ENCODE measurements at places on chromosomes 2 and 18.
A peak's percentile ranks its signal among the peaks of the same experiment; 100 is the strongest.

- DNase-seq = no peak
Observed at GRCh38 chr2:120566331-120567035, 169.2 kb upstream of the GLI2 start.

- DNase-seq = peak; percentile 12
Observed at GRCh38 chr2:50491541-50492476, 540.1 kb downstream of the NRXN1 start.

DNA sequence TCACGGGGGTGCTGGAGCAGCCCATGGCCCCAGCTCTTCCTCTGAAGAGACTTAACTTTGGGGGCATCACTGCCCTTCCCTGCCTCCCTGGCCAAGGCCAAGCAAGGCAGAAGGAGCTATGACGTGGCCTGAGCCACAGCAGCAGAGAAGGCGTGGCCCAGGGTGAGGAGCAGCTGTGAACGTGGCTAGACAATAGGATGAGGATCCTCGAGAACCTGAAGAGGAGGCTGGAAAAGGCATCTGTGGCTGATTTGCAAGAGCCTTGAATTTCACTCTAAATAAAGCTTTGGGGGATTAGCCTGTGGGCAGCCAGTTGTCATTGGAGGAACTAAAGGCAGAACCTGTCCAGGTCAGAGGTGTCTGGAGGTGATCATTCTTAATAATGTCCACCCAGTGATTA is 652.9 kb upstream of the ID2 start:
- DNase-seq = no peak

DNA sequence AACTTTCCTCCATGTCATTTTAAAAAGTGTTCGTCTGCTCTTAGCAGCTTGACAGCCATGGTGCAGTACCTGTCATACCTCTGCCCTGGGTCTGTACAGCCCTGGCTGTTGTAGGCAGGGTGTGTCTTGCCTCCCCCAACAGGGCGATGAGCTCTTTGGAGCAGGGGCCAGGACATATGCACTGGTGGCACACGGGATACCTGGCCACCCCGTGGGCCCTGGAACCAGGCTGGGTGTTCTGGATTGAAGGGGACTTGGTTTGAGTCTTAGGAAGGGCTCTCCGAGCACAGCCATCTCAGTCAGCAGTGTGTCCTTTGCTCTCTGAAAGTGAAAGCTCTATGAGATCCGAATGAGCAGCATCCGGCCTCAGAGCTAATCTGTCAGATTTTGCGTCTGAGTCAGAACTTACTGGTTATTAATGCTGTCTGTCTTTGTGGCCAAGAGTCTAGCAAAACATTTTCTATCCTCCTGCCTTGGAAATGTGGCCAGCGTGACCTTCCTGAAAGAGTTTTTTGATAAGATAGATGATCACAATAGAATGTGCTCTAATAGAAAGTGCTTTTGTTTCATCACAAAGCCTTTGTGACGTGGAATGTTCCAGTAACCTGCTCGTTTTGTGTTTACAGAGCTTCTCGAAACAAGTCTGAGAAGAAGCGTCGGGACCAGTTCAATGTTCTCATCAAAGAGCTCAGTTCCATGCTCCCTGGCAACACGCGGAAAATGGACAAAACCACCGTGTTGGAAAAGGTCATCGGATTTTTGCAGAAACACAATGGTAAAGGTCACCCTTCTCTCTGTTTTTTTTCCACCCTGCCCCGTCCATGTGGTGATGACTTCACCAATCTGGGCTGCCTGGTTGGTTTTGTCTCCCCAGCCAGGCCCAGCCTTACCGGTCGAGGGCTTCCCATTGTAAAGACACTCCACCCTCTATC is 77.3 kb upstream of the RPL31 start:
- no peak for DNase-seq

GRCh38 chr2:233250568-233250967 is 905 bp upstream of the ATG16L1 start:
- DNase-seq = no peak

GRCh38 chr2:22282220-22282619 is 1102.8 kb upstream of the KLHL29 start:
- no peak for DNase-seq

DNA sequence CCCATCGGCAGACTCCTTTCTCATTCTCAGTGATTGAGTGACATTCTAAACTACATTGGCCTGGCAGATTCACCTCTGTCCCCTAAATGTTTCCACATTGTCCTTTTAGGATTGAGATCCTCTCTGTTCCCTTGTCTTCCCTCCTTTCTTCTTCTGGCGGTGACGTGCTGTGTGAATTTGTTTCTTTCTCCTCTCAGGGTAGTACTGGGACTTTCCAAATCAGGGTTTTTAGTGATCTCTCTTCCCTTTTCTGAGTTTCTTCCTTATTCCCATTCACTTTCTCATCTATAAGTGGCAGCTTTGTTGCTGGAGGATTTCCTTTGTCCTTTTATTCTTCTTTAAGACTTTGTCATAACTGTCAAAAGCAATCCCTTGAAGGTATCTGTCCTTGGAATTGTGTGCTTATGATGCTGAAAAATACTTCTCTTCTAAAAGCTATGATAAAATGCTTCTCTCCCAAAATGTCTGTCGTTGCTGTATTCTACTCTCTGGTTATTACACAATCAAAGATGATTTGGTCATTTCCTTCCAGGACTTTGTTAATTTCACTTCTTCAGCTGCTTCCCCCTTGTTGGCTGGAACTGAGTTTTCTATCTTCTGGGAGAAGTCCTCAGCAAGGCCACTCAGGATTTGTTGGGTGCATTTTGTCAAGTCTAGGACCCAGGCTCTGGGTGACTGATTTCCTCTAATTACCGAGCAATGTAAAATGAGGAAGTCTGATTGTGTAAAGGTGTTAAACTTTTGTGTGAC is 4.9 kb upstream of the IL1B start:
- no peak for DNase-seq

DNA sequence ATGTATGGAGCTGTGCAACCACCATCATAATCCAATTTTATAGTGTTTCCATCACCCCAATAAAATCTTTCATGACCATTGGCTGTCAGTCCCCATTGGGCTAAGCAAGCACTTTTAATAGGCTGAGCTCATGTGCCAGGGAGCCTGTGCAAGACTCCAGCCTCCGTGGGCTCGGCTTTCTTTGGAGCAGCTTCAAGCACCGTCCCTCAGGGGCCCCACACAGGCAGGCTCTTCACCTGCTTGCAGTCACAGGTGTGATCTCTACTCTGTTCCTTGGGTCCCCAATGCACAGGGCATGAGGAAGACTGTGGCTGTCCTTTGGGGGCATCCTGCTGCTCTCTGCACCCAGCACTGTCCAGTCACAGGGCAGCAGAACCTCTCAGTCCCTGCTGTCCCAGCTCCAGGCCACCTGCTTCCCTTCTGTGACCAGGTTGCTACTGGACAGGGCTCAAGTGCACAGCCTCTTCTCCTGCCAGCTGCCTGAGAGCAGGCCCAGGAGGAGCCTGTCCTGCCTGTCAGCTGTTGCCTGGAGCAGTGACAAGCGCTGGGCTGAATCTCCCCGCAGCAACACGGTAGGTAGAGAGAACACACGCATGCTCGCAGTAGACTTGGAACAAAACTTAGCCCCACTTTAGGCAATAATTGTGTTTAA is 40.7 kb upstream of the TMEM131 start:
- DNase-seq = no peak

DNA sequence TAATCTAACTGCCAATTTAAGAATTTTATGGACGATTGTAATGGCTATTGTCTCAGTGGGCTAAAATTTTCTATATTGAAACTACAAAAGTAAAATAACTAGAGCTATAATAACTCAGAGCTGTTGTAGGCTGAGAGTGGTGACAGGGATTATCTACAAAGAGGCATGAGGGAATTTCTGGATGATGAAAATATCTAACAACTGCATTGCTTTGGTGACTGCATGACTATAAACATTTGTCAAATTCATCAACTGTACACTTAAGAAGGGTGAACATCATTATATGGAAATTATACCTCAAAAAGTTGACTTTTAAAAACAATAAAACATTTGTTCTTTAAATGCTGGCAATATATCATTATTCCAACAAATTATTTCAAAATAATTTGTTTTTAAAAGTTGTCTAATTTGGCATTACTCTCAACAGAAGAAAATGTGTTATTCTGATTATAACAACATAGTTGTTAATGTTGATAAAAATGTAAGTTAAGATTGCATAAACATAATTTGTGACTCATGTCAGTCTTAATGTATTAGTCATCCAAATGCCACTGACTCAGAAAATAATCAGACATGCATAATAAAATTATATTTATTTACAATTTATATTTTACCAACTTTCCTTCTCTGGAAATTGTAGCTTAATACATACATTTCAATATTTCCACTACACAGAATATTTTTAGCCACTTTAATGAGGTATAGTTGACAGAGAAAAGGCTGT is 865.1 kb upstream of the VRK2 start:
- DNase-seq = no peak

DNA sequence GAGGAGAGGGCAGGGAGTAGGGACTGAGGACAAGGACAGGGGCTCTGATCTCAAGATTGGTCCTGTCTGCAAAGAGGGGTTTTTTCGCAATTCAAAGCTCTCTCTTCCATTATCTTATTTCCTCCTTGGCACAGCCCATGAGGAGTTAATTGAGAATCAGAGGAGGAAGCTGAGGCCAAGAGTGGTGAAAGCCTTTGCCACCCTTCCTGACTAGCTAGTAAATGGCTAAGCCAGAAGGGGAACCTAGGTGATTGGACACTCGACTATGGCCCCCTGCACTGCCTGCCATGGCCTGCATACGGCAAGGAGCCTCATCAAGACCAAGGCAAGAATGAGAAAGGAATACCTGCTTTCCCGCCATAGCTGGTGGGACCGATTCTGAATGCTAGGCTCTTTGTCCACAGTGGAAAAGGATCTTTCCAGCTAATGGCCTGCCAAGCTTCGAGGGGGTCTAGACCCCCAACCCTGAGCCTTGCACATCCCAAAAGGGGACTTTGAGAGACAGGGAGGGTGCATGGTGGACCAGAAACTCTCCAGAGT is 237.9 kb downstream of the HAUS1 start:
- DNase-seq = no peak

DNA sequence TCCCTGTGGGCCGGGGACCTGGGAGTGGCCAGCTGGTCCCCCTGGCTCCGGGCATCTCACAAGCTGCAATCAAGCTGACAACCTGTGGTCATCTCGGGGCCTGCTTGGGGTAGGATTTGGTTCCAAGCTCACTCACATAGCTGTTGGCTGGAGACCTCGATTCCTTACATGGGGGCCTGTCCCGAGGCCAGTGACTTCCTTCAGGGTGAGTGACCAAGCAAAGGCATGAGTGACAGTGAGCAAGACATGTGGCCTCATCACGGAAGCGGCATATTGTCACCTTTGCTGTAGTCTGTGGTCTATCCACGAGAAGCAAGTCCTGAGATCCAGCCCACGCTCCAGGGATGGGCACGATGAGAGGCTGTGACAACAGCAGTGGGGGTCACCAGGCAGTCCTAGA is 131.4 kb upstream of the ID2 start:
- DNase-seq = no peak

- no peak for DNase-seq
Observed at GRCh38 chr18:47311585-47311984, 60.1 kb upstream of the SKOR2 start.

DNA sequence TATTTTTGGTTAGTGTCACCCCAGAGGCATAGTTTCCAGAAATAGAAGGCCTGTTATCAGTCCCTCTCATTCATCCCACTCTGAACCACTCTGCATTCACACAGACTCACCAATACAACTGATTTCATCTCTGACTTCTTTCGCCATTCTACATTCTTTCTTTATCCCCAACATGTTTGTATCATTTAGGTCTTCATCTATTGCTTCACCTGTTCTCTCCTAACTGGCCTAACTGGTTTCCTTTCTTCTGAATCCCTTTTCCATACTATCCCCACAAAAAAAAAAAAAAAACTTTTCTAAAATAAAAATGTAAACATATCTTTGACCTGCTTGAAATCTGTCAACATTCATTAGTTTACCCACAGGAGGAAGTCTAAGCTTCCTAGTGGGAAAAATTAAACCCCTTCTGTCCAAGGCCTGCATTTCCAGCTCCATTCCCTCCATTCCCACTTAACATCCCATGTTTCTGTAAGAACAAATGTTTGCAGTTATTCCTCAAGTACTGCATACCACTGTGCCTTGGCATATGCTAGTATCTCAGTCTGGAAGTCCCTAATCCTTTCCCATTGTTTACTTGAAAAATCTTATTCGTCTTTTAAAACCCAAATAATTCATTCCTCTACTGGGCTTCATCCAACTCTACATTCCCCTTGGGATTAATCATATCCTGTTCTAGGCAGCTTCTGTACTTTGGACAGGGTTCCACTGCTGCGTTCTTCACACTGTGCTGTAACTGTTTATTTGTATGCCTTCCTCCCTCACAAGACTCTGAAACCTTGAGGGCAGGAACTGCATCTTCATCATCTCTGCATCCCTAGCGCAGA is 68.5 kb downstream of the FIGN start:
- DNase-seq = no peak

- DNase-seq = no peak
Observed at GRCh38 chr2:102224824-102225739, 38.3 kb downstream of the IL1RL2 start.

- DNase-seq = peak; percentile 19
Observed at GRCh38 chr2:16546128-16546754, 119.4 kb downstream of the CYRIA start.

GRCh38 chr2:3959372-3959771 is 256.0 kb downstream of the DCDC2C start:
- DNase-seq = no peak

GRCh38 chr18:79695856-79696850 is 16.6 kb downstream of the CTDP1 start:
- no peak for DNase-seq

DNA sequence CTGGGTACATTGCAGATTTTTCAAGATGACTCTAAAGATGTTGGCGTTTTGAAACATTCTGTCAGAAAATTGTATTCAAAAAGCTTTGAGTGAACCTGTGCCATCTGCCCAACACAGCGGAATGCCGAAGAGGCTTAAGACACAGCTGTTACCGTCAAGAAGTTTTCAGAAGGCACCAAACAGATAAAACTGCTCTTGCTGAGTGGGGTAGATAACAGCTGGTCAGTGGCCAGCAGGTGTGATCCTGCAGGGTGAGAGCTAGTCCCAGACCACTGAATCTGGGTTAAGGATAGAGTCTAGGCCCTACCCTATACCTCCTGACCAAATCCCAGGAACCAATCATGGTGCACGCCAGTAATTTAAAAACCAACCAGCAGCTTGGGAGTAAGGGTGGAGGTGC is 60.5 kb upstream of the B3GNT7 start:
- no peak for DNase-seq

- no peak for DNase-seq
Observed at GRCh38 chr2:185188656-185189055, 549.9 kb upstream of the FSIP2 start.

- no peak for DNase-seq
Observed at GRCh38 chr18:38453880-38454279, 888.3 kb upstream of the CELF4 start.
